AG04450 (cell line): ENCODE measurements at places on chromosomes 7 and 10.

DNA sequence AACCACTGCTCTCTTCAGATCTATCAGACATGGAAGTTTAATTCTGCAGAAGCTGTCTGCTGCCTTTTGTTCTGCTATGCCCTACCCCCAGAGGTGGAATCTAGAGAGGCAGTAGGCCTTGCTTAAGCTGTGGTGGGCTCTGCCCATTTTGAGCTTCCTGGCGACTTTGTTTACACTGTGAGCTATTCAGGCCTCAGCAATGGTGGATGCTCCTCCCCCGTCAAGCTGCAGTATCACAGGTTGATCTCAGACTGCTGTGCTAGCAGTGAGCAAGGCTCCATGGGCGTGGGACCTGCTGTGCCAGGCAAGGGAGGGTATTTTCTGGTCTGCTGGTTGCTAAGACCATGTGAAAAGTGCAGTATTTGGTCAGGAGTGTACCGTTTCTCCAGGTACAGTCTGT lies 45.1 kb upstream of the CDK14 start:
- DNase-seq, result no peak

DNA sequence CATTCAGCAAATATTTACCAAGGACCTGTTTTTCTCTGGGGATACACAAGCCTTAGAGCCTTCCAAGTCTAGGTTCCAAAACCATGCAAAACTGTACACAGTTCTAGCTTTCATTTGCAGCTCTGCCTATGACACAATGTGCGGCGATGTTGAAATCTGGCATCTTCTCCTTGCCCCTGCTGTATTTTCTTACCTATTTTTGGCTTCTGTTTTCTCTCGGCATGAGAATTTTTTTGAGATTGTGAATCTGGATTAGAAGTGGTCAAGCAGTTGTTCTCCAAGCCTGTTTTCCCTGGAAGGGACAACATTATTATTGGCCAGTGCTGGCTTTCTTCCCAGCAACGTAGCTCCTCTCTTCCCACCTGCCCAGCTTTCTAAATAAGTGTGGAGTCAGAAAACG lies 176.3 kb downstream of the CREB5 start:
- DNase-seq, result no peak

GRCh38 chr10:49254556-49255318 lies 44.2 kb upstream of the C10orf71 start:
- DNase-seq, result no peak

GRCh38 chr7:106177300-106177690 lies 65.2 kb upstream of the SYPL1 start:
- DNase-seq, result no peak

- no peak for DNase-seq
These were observed 59.7 kb downstream of the SORBS1 start for GRCh38 chr10:95501203-95502094.
